ENCODE measurements at places on chromosomes 12 and 14. TPM values are rescaled to one million over a fixed set of nuclear protein-coding genes. Genes with fewer than 3 reads are reported as not detected.
A peak's percentile ranks its signal among the peaks of the same experiment; 100 is the strongest.

GRCh38 chr12:26271024-26271423, 75.7 kb downstream of the SSPN start:
- peak; percentile 24 for DNase-seq

The KRT77 gene
- total RNA-seq: not detected

DNA sequence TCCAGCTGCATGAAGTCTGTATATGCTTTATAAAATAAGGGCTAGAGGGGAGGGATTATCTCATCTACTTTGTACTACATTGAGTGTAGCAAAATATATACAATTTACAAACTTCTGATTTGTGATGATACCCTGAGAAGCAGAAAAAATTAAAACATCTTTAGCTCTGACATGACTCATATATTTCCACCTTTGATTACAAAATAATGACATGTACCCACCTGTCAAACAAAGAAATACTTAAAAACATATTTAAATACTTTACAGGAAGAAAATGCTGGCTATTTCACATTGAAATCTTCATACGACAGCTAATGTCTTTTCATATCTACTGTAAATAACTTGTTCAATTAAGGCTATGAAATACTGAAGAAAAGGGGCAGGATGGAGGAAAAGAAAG, 3.3 kb downstream of the GPR135 start:
- no peak for DNase-seq

GRCh38 chr12:116138781-116139180, 138.7 kb downstream of the MED13L start:
- DNase-seq: no peak

DNA sequence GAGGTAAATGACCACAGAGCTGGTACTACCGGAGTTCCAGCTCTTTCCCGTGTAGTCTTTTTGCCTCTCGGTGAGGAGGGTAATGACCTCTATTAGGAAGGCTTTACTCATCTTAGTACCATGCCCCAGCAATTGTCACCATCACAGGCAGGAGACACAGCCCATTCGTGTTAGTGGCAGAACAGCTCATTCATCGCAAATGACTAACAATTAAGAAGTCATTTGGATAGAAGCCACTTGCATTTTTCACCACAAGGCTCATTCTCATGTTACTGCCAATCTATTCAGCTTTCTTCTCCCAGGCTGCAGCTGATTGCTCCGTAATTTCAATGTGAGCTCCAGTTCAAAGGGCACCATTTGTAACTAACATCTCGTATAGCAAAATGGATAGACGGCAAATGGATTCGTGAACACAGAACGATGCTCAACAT, 718.8 kb upstream of the TMEM132C start:
- peak; percentile 89 for DNase-seq

GRCh38 chr14:63243646-63244045, 39.4 kb downstream of the RHOJ start:
- no peak for DNase-seq

The TMPRSS12 gene
- not detected for total RNA-seq

The KLRB1 gene
- not detected for total RNA-seq

The APOLD1 gene
- total RNA-seq: 12.7 TPM

GRCh38 chr14:63470962-63471793, 72.0 kb downstream of the PPP2R5E start:
- DNase-seq: peak; percentile 46

The CCDC38 gene
- not detected for total RNA-seq

The ZFHX2 gene
- not detected for total RNA-seq

The ZDHHC22 gene
- not detected for total RNA-seq

GRCh38 chr14:24829862-24830261, 195.9 kb upstream of the GZMB start:
- DNase-seq: no peak

- no peak for DNase-seq
These were observed 5.5 kb upstream of the KLHL33 start for GRCh38 chr14:20441461-20441860.

The EEF1AKMT3 gene
- total RNA-seq: 5.3 TPM

The DIO2 gene
- 0.12 TPM for total RNA-seq

DNA sequence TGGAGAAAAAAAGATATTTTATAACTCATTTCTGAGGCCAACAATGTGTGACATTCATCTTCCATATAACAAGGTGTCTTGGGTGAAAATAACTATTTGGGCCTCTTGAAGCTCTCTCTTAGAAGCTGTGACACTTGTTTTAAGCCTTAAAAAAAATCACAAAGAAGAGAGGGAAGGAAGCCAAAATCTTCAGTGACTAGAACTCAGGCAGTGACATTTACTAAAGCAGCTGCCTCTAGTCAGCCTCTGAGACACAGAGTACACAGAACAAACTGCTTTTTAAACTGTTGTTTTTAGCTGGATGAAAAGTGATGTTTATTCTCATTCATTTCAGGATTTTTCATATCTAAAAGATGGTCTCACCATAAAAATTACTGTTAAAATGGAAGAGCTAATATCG, 793.6 kb downstream of the GALC start:
- no peak for DNase-seq

- no peak for DNase-seq
These were observed 19.6 kb downstream of the NINJ2 start for GRCh38 chr12:643475-644302.

GRCh38 chr12:94621662-94622359, 28.5 kb downstream of the TMCC3 start:
- DNase-seq: peak; percentile 74

DNA sequence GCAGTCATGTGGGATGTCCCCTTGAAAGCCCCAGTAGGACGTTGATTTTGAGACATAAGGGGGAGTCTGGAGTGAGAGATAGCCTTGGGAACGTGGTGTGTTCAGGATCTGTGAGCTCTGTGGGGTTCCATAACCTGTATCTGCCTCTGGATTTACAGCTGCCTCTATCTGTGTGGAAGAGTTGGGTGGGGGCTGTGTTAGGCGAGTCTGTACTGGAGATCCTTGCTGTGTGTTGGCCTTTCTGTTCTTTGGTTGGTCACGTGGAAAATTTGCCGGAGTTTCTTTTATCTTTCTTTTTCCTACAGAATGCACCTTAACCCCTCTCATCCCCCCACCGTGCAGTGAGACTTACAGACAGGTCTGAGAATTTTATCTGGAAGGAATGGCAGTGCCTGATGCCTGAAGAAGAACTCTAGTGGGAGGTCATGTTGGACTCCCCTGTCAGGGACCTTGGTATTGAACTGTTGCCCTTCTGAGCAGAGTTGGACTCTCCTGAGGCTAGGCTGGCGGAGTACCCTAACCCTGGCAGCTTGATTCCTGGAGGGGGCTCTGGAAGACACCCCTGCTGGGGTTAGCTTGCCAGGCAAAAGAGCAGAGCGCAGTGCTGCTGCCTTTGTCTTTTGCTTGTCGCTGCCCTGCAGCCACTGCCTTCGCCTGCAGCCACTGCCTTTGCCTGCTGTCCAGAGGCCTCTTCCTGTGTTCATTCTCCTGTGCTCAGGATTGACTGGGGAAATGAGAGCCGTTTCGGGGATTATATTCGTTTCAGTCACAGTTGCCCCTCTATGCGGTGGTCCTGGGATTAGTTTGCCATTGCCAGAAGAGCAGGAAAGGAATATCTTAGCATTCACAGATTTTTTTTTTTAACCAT, 34.1 kb downstream of the ZNF664 start:
- no peak for DNase-seq

GRCh38 chr12:62484233-62484632, 17.6 kb downstream of the MON2 start:
- DNase-seq: no peak

- DNase-seq: no peak
These were observed 1.3 kb downstream of the RAD52 start for GRCh38 chr12:948238-948637.

GRCh38 chr14:61026526-61026925, 45.5 kb downstream of the SLC38A6 start:
- no peak for DNase-seq

The EPYC gene
- not detected for total RNA-seq

DNA sequence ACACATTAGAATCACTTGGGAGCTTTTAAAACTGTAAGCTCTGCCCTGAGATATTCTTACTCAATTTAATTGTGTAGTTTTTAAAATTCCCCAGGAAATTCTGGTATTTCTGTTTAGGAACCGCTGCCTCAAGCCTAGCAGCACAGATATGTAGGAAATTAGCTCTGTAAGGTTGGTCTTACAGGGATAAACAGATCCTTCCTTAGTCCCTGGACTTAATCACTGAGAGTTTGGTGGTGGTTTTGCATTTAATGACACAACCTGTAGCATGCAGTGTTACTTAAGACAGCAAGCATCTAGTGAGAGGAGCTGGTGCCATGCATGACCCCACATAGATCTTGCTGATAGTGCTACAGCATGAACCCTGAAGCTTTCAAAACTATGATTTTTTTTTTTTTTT, 19.9 kb upstream of the PAPLN start:
- no peak for DNase-seq

DNA sequence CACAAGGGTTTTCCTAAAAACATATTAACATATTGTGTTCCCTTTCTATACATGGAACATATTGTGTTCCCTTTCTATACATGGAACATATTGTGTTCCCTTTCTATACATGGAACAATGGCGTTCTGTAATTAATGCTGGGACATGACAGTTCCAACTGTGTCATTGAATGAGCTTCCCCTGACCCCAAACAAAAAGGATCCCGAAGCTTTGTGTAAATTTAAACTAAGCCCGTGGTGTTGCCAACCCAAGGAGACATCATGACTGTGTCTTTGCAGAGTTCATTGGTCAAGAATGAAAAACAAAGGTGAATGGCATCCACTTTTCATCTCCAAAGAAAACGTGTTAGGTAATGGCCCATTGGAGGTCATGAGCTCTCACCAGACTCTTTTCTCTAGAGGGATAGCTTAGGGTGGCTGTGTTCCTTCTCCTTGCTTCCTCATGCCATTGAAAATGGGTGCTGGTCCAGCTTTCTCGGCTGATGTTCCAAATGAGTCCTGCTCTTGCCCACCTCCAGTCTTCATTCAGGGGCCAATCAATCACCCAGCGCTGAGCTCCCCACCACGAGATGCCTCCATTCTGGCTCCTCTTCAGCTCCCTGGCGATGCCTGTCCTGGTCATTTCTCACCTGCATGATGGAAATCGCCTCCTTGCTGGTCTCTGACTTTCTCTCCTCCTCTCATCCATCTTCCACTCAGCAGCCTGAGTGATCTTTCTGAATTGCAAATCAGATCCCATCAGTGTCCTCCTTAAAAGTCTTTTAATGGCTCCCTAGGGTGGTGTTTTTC, 156.1 kb downstream of the VRK1 start:
- DNase-seq: no peak

The CCDC196 gene
- total RNA-seq: not detected

The TAS2R9 gene
- not detected for total RNA-seq

DNA sequence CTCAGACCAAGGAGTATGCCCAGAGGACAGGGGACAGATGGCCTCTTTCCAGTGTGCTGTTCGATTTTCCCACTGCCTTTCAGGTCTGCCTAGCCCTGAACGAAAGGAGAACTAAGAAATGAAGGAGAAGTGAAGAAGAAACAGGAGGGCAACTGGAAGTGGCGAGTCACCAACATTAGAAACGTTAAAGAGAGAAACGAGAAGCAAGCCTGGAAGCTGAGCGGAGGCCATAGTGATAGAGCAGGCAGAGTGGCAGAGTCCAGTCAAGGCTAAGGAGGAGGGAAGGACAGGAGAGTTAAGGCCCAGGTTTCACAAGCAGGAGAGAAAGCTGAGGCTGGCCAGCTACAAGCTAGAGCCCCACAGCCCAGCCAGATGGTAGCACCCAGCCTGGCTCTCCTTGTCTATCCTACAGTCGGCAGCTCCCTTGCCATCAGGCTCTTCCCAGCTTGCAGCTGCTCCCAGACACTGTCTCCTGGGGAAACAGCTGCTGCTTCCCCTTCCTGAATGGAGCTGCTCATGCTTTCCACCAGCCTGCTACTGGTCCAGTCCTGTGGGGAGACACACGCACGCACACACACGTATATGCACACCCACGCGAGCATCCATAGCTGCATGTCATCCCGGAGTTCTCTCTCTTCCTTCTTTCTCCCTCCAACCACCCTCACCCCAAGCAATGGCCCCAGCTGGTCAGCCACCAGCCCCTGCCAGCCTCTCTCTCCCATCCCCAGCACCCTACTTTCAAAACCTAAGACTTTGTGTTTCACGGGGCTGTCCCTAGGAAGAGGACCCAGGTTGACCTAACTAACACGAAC, 139.7 kb upstream of the CCND2 start:
- DNase-seq: no peak

GRCh38 chr14:98379830-98380229, 892.2 kb downstream of the BCL11B start:
- DNase-seq: no peak

- peak; percentile 3 for DNase-seq
These were observed 485 bp downstream of the PELI2 start for GRCh38 chr14:56118611-56119181.

GRCh38 chr14:68514608-68515194, 278.2 kb downstream of the ZFP36L1 start:
- DNase-seq: no peak

Data from RPMI7951 (cell line).